ENCODE measurements at places on chromosomes 6 and 20. TPM values are rescaled to one million over a fixed set of nuclear protein-coding genes. Genes with fewer than 3 reads are reported as not detected.

Gene TINAG
- total RNA-seq = not detected

DNA sequence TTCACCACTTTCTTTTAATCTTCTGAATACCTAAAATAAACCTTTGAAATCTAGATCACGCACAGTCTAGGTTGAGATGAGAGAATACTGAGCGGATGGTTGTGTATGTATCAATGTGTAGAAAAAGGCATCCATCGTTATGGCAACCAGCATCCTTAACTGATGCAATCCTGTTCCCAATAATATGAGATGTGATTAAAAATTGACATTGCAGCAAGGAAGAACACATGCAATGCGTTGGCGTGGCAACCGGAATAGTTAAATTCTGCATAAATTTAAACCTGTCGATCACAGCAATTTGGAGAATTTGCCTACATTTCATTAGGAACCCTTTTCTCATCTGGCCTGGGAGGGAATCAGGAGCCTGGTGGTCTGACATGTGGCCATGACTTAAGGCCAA lies 1.3 kb upstream of the L3MBTL1 start:
- H3K27ac ChIP-seq = no peak overlapping the region
- H3K4me3 ChIP-seq = no peak overlapping the region
- DNase-seq = no peak
- H3K36me3 ChIP-seq = no peaks in the 10 kb centered on the region
- peaks cover 18% of the 10 kb centered on the region for H3K4me1 ChIP-seq
- peaks cover 21% of the 10 kb centered on the region for H3K27me3 ChIP-seq

DNA sequence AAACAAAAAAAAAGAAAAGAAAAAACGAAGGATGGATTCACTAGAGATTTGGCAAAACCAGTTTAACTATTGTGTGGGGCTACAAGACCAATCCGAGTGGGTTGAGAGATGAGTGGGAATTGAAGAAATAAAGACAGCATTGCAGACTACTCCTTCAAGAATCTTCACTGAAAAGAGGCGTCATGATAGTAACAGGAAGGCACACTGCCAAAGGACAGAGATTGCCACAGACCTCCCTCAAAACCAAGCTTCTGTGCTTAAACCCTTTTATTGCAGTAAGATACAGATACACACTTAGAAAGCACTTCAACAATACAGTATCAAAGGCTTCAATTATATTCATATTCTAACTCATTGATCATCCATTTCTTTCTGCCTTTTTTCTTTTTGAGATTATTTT lies 103.9 kb downstream of the IPCEF1 start:
- no peaks in the 10 kb centered on the region for H3K27me3 ChIP-seq
- no peak overlapping the region for H3K4me3 ChIP-seq
- no peak overlapping the region for H3K27ac ChIP-seq

- H3K27ac ChIP-seq = no peak overlapping the region
- no peaks in the 10 kb centered on the region for H3K36me3 ChIP-seq
- peaks cover 21% of the 10 kb centered on the region for H3K27me3 ChIP-seq
Observed at GRCh38 chr20:51712501-51713212, 55.5 kb downstream of the ATP9A start.

GRCh38 chr6:105320765-105321164 lies 82.1 kb downstream of the PREP start:
- H3K27me3 ChIP-seq = no peaks in the 10 kb centered on the region
- H3K27ac ChIP-seq = no peak overlapping the region
- H3K4me1 ChIP-seq = no peaks in the 10 kb centered on the region
- no peak for DNase-seq
- peaks cover 77% of the 10 kb centered on the region for H3K36me3 ChIP-seq

- H3K4me3 ChIP-seq = no peak overlapping the region
- H3K27me3 ChIP-seq = no peaks in the 10 kb centered on the region
- H3K4me1 ChIP-seq = peaks cover 5% of the 10 kb centered on the region
- no peaks in the 10 kb centered on the region for H3K36me3 ChIP-seq
- no peak for DNase-seq
Observed at GRCh38 chr6:157376706-157377230, 4.2 kb upstream of the ZDHHC14 start.

DNA sequence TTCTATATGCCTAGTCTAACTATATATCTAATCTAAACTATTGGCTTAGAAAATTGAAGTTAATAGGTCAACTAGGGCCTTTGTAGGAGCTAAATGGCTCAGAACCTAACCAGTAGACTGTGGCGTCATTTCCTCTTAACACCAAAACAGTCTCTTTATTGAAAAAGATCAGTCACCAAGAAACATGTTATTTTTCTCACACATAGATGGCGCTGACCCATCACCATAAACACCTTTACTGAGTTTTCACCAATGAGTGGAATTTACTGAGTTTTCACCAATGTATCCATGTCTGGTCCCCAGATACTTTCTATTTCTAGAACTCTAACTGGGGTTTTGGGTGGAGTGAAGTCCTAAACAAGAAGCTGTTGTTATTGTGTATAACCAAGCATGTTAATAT lies 636.0 kb downstream of the BCKDHB start:
- H3K4me3 ChIP-seq = no peak overlapping the region
- H3K4me1 ChIP-seq = no peaks in the 10 kb centered on the region
- DNase-seq = peak; percentile 1
- H3K27me3 ChIP-seq = no peaks in the 10 kb centered on the region
- H3K36me3 ChIP-seq = no peaks in the 10 kb centered on the region
- no peak overlapping the region for H3K27ac ChIP-seq

GRCh38 chr6:154800338-154800737 lies 67.1 kb downstream of the SCAF8 start:
- no peak for DNase-seq
- H3K4me3 ChIP-seq = no peak overlapping the region

GRCh38 chr6:68776354-68776753 lies 141.3 kb downstream of the ADGRB3 start:
- H3K36me3 ChIP-seq = no peaks in the 10 kb centered on the region
- no peak overlapping the region for H3K27ac ChIP-seq
- no peak overlapping the region for H3K4me3 ChIP-seq
- no peak for DNase-seq
- H3K4me1 ChIP-seq = 0 out of 3 replicates have a peak, but pooled peaks cover 3% of the 10 kb centered on the region
- no peaks in the 10 kb centered on the region for H3K27me3 ChIP-seq

Gene ZNF165
- 1.2 TPM for total RNA-seq

DNA sequence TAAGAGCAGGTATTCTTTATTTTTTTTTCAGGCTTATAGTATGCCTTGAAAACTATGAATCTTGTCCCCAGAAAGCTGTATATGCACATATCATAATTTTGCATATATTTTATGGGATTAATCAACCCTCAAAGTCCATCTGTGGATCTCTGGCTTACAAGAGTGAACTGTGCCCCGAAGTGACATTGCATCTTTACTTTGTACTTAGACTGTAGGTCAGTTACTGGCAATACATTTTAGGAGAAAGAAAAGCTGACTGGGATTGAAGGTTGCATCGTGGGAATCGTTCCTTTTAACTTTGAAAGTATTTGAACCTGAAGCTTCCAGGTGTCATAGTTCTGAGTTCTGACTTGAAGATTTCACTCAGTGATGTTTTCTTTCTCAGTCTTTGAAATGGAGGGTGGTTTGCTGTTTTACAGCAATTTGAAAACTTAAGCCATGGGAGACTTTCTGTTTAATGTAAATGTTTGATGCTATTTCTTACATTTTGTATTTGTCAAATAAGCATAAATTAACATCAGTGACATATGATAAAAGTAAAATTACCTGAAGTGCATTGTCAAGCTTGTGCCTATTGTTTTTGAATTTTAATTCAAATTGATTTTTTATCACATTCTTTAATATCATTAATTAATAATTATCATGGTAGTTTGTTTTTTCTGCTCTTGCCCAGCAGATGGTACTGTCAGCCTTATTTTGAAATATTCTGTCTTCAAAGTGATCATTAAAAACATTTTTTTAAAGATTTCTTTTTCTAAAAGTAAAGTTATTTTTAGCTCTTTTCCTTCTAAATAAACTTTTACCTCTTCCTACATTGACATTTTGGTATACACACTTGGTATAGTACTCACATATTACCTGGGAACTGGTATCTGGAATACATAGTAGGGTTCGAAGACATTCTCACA lies 29.0 kb downstream of the L3MBTL3 start:
- DNase-seq = no peak
- no peak overlapping the region for H3K27ac ChIP-seq
- H3K36me3 ChIP-seq = no peaks in the 10 kb centered on the region
- no peaks in the 10 kb centered on the region for H3K4me1 ChIP-seq
- H3K4me3 ChIP-seq = no peak overlapping the region

DNA sequence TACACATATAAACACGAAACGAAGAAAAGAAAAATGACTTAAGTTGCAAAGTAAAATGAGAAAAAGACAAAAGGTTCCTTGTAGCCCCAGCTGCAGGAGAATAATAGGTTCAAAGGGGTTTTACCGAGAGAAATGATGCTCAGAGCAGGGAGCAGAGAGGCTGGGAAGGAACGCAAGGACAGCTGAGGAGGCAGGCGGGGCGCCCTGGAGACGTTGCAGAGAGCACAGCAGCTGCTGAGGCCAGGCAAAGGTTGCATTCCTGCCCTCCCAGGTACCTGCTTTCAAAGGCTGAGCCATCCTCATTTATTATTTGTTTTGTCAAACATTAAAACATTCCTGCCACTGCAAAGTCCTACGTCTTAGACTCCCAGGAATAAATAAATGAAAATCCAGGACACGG lies 16.2 kb upstream of the VAPB start:
- no peak overlapping the region for H3K27ac ChIP-seq
- no peaks in the 10 kb centered on the region for H3K36me3 ChIP-seq
- peaks cover 13% of the 10 kb centered on the region for H3K4me1 ChIP-seq
- no peak overlapping the region for H3K4me3 ChIP-seq

DNA sequence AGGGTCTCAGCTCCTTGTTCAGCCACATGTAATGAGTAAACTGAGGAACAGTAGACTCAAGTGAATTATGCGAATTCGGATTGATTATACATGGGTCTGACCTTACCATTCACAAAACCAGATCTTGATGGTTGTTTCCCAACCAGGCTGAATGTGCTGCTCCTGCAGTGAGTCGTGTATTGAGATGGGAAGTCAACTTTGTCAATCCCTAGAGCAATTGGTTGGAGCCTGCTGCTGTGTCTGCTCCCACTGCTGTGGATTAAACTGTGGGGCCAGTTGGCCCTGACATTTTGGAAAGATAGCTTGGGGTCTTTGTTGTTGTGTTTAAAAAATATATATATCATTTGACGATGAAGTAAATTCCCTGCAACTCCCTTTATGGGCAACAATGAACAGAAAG lies 23.9 kb downstream of the FAM50B start:
- DNase-seq = no peak
- H3K36me3 ChIP-seq = no peaks in the 10 kb centered on the region
- H3K4me3 ChIP-seq = no peak overlapping the region
- no peak overlapping the region for H3K27ac ChIP-seq
- no peaks in the 10 kb centered on the region for H3K4me1 ChIP-seq

- no peaks in the 10 kb centered on the region for H3K27me3 ChIP-seq
- H3K27ac ChIP-seq = no peak overlapping the region
- DNase-seq = peak; percentile 23
- H3K4me3 ChIP-seq = no peak overlapping the region
- no peaks in the 10 kb centered on the region for H3K4me1 ChIP-seq
Observed at GRCh38 chr6:41092421-41093140, 19.8 kb downstream of the NFYA start.

Gene SLC32A1
- not detected for total RNA-seq

GRCh38 chr20:32646486-32646885 lies 27.3 kb downstream of the C20orf203 start:
- DNase-seq = no peak
- H3K4me3 ChIP-seq = no peak overlapping the region
- peaks cover 55% of the 10 kb centered on the region for H3K4me1 ChIP-seq
- H3K36me3 ChIP-seq = no peaks in the 10 kb centered on the region

Gene TFAP2D
- not detected for total RNA-seq

- no peak overlapping the region for H3K27ac ChIP-seq
- no peaks in the 10 kb centered on the region for H3K4me1 ChIP-seq
- DNase-seq = no peak
- H3K36me3 ChIP-seq = no peaks in the 10 kb centered on the region
- H3K4me3 ChIP-seq = no peak overlapping the region
Observed at GRCh38 chr6:136529710-136530109, 20.5 kb downstream of the MAP7 start.

Measured in K562 (cell line).